ENCODE measurements at places on chromosomes 1 and 21.
A peak's percentile ranks its signal among the peaks of the same experiment; 100 is the strongest.

- DNase-seq = no peak
These were observed 95.6 kb downstream of the ZNF644 start for GRCh38 chr1:90925928-90926869.

- no peak for DNase-seq
These were observed 3.8 kb upstream of the RGSL1 start for GRCh38 chr1:182446033-182446669.

DNA sequence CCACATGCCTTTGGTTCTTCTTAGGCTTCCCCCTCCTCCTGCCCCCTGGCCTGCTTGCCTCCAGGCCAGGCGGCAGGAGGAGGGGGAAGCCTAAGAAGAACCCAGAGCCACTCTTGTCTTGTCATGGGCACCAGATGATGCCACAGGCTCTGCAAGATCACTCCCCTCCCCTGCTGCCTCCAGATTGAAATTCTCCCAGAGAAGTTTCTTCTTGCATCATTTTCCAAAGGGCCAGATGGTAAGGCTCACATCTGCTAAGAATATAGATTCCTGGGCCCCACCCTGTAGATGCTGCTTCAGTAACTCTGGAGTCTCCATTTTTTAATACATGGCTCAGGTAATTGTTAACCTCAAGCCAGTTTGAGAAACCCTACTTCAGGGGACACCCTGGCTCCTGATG lies 60.8 kb downstream of the FAM163A start:
- DNase-seq = no peak

- DNase-seq = no peak
These were observed 77.6 kb downstream of the RGL1 start for GRCh38 chr1:183882335-183883167.

GRCh38 chr1:221397606-221398005 lies 344.3 kb downstream of the DUSP10 start:
- DNase-seq = no peak

- no peak for DNase-seq
These were observed 207.7 kb upstream of the CAMK1G start for GRCh38 chr1:209375671-209376365.

DNA sequence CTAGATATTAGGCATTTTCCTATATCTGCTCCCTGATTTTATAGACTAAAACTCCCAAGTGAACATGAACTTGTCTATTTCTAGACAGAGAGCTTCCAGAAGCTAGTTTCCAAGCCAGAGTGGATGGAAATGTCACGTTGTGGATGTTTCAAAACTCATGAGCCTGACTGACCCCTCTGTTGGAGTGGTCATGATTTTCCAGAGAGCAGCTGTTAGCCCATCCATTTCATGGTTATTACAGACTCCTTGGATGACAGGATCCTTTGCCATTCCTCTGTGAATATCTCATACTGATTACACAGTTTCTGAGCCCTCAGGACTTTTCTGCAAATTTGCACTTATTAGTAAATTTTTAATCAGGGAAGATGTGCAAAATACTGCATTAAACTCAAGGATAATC lies 76.8 kb upstream of the ATF3 start:
- no peak for DNase-seq

DNA sequence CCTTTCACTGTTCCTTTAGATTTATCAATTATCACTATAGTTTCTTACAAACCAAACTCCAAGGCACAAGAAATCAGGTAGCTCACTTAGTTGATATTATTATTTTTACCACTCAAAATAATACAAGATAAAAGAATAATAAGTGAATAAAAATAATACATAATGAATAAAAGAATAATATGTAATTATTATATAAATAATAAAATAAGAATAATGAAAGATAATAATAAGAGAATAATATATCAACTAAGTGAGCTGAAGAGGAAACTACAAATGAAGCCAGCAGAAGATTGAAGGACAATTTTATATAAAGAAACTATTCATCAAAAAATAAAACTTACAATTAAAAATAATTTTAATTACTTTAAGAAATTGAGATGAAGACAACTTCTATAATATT lies 90.6 kb downstream of the LRRIQ3 start:
- no peak for DNase-seq

- DNase-seq = no peak
These were observed 102.4 kb downstream of the FAM78B start for GRCh38 chr1:166064313-166064926.

- peak; percentile 80 for DNase-seq
These were observed 838 bp upstream of the MAN1A2 start for GRCh38 chr1:117366177-117367045.

GRCh38 chr1:51488372-51489050 lies 30.6 kb downstream of the EPS15 start:
- DNase-seq = no peak

- no peak for DNase-seq
These were observed 17.3 kb upstream of the ADARB1 start for GRCh38 chr21:45056917-45057560.

GRCh38 chr21:16773206-16773605 lies 739.6 kb upstream of the CXADR start:
- DNase-seq = no peak

GRCh38 chr1:220529521-220530020 lies 1.6 kb downstream of the MARK1 start:
- no peak for DNase-seq

DNA sequence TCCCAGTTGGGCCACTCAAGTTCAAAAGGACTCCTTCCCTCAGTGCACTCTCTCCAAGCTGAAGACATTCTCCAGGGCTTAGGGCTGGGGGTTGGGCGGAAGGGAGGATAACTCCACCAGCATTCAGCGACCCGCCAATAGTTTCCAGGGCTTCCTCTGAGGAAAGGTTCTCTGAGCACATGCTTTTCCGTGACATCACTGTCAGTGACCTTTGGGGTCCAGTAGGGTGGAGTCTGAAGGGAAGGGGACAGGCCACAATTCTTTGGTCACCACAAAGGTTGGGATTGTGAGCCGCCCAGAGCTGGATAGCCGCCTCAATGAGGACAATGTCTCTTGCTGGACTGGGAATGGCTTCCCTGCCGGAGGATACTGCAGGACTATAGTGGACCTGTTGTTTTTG lies 22.8 kb upstream of the RXRG start:
- DNase-seq = no peak

DNA sequence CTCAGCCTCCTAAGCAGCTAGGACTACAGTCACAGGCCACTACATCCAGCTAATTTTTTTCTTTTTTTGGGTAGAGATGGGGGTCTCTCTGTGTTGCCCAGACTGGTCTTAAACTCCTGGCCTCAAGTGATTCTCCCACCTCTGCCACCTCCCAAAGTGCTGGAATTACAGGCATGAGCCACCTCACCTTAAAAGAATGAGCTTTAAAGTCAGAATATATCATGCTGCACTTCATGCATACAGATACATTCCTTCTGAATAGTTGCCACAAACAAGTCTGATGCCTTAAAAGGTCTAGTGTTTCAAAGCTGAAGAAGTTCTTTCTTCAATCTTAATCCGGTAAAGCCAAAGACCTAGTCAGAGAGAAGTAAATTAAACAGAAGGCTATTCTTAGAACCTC lies 23.8 kb upstream of the CPLANE2 start:
- DNase-seq = no peak

DNA sequence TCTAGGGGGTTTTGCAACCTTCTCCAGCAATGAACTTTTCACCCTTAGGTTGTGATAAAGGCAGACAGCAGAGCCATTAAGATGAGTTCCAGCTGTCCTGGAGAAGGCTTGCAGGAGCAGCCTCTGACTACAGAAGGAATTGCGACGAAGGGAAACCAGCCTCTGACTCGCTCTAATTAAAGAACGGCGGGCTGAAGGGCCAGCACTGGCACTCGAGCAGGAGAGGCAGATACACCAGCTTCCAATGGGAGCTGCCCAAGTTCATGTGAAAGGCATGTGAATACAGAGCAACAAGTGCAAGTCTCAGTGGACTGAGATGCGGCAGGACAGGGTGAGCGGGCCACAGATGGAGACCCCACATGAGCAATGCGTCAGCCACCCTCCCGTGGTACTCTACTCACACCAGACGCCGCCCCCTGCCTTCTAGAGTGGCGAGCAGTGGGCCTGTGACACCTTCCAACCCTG lies 15.7 kb downstream of the RCC2 start:
- no peak for DNase-seq

DNA sequence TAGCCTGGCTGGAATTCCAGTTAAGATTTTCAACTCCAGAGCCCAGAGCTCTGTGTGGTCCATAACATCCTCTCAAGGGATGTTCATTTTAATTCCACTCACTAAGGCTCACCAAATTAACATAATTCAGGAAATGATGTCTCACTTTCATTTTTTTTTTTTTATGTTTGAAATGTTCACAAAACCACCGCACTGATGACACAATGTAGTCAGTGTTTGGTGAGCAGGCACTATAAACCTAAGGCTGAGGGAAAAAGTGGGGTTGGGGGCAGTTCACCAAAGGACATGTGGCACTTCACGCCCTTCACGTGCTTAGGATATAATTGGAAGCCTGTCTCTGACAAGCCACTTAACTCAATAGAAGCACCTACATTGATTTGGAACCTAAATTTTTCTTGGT lies 177.3 kb upstream of the CAMK1G start:
- no peak for DNase-seq

- no peak for DNase-seq
These were observed 54.2 kb upstream of the SSBP3 start for GRCh38 chr1:54460351-54460750.

Measured in stimulated activated CD8-positive, alpha-beta memory T cell treated with anti-CD3 and anti-CD28 coated beads, Interleukin-7, amount 100 ng/mL, for 4 hours (primary cell).